ENCODE measurements at places on chromosomes 16 and 17.

DNA sequence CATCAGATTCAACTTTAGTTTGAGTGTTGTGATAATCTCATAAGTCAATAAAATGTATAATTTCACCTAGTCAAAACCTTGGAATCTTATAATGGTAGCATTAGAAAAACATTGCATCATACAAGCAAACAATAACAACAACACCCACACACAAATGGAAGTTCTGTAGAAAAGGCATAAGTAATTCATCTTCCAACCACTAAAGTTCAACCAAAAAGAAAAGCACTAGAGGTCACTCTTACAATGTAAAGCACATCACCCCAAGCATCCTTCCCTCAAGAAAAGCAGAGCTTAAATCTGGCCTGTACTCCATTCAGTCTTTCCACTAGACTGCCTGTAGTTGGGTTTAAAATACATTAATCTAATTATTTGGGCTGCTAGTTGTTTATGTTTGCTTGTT lies 1.8 kb downstream of the CNTNAP4 start:
- no peak for DNase-seq

GRCh38 chr17:76174037-76174436 lies 33.0 kb upstream of the FOXJ1 start:
- no peak for DNase-seq

- DNase-seq: no peak
These were observed 106.6 kb downstream of the N4BP1 start for GRCh38 chr16:48503336-48503735.

DNA sequence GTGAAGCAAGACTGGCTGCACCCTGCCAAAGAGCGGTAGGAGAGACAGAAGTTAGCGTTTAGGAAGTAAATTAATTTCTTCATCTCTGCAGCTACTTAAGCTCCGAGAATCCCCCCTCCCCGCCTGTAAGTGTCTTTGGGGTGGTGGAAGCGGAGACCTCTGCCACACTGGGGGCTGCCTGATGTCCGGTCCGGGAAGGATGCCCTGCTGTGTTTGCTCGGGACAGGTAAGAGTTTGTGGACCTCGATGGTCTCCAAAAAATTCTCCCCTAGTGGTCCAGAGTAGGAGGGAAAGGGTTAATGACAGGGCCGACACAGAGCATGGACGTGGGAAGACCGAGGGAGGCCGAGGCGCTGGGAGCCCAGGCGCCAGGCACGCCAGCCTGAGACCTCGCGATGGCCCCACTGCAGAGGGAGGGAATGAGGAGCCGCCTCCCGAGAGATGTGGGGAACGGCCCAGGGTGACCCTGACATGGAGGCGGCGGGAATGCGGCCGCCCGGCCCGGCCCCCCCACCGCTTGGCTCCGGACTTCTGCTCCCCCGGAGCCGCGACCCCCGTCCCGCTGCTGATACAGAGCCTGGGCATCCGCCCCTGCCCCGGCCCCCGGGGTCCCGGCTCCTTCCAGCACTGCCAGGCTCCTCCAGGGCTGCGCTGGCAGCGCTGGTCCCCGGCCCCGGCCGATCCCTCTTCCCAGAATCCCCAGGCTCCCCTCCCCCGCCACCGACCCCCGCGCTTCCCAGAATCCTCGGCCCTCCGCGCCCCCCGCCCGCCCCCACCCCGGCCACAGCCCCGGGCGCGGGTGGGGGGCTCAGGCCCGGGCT lies 680 bp downstream of the ZNF629 start:
- no peak for DNase-seq

GRCh38 chr17:49521471-49522356 lies 26.6 kb downstream of the NGFR start:
- no peak for DNase-seq

GRCh38 chr16:4261557-4262172 lies 11.2 kb downstream of the TFAP4 start:
- no peak for DNase-seq

DNA sequence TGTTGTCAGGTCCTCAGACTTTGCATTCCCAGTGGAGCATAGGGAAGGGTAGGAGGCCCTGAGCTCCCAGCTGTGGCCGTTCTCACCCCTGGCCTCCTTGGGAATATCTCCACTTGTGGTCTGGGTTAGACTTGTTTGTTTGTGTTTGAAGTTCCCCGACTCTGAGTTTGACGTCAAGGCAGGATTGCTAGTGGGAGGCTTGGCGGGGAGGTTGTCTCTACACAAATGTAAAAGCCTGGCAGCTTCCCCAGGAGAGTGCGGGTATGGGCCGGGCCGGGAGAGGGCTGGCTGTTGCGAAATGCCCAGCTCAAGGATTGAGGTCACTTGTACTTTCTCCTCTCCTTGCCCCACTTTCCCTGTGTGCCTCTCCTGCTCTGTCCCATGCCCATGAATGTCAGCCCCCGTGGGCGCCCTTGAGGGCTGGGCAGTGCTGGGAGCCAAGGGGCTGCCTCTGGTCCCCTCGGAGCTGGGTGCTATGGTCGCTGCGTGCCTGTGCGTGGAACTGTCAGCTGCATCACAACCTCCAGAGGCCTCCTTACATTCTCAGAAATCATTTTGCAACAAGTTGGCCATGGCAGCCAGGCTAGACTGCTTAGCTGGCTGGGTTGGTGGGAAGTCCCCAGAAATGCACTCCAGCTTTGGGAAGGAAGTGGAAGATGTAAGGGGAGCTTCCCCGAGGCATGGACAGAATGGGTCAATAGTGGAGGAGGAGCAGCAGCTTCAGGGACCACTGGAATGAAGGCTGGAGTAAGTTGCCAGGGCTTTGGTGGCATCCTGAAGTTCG lies 84.3 kb downstream of the KSR1 start:
- DNase-seq: no peak

- no peak for DNase-seq
These were observed 211.7 kb downstream of the FTO start for GRCh38 chr16:53915452-53916160.

- DNase-seq: no peak
These were observed 92.6 kb downstream of the CACNG1 start for GRCh38 chr17:67137026-67137370.

GRCh38 chr16:17259751-17260270 lies 210.9 kb downstream of the XYLT1 start:
- no peak for DNase-seq

DNA sequence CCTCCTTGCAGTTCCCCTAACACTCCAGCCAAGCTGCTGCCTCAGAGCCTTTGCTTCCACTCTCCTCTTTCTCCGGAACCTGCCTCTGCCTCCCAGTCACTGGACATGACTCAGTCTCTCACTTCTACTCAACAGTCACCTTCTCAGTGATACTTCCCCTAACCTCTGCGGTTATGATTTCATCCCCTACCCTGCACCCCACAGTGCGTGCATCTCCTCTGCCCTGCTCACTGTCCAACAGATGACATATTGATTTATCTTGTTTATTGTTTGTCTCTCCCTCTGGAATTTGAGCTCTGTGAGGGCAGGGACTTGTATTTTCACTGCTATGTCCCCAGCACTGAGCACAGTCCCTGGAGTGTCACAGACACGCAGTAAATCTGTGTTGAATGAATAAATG lies 100.7 kb downstream of the CYLD start:
- DNase-seq: no peak

- DNase-seq: no peak
These were observed 100.6 kb downstream of the ZNF423 start for GRCh38 chr16:49755313-49755620.

GRCh38 chr17:13869331-13869940 lies 199.9 kb upstream of the COX10 start:
- DNase-seq: no peak

DNA sequence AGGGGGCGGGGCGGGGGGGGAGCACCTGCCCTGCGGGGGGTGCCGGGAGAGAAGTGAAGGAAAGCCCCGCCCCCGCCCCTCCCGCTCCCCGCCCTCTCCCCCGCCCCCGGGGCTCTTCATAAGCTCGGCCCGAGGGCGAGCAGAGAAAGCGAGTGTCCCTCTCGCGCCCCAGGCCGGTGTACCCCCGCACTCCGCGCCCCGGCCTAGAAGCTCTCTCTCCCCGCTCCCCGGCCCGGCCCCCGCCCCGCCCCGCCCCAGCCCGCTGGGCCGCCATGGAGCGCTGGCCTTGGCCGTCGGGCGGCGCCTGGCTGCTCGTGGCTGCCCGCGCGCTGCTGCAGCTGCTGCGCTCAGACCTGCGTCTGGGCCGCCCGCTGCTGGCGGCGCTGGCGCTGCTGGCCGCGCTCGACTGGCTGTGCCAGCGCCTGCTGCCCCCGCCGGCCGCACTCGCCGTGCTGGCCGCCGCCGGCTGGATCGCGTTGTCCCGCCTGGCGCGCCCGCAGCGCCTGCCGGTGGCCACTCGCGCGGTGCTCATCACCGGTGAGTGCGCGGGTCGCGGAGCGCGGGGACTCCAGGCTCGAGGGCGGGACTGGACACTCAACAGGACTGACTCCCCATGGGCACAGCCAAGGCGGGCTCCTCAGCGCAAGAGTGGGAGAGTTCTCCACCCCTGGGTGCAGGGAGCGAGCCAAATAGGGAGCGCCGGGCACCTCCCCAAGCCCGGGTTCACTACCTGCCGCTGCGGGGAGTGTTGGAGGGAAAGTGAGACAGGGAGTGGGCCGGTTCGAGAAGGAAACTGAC lies at the start of gene HSD11B2:
TSS of gene HSD11B2 (plus strand) at position 145 of the 798 bp plus-strand sequence. CDS start at position 273, 128 bp downstream.
- no peak for DNase-seq

DNA sequence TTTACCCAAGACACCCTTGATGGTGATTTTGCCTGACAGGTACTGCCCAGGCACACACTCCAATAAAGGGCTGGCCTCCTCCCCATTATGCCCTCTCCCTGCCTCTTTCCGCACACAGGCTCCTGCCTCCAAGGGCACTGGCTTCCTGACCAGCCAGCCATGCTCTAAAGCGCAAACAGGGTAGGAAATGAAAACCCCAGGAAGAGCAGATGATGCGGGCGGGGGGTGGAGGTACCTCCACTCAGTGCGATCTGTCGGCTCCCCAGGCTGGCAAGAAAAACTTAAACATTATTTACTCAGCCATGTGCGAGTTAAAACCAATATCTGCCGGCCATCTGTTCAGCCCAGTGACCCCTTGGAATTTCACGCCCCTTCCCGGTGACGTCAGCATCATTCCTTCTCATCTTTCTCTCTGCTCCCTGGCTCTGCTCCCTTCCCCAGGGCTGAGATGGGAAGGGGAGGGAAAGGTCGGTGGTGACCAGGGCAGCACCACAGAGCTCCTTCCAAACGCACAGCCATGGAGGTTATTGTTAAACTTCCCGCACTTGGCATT lies 262.5 kb downstream of the CBLN1 start:
- DNase-seq: no peak

DNA sequence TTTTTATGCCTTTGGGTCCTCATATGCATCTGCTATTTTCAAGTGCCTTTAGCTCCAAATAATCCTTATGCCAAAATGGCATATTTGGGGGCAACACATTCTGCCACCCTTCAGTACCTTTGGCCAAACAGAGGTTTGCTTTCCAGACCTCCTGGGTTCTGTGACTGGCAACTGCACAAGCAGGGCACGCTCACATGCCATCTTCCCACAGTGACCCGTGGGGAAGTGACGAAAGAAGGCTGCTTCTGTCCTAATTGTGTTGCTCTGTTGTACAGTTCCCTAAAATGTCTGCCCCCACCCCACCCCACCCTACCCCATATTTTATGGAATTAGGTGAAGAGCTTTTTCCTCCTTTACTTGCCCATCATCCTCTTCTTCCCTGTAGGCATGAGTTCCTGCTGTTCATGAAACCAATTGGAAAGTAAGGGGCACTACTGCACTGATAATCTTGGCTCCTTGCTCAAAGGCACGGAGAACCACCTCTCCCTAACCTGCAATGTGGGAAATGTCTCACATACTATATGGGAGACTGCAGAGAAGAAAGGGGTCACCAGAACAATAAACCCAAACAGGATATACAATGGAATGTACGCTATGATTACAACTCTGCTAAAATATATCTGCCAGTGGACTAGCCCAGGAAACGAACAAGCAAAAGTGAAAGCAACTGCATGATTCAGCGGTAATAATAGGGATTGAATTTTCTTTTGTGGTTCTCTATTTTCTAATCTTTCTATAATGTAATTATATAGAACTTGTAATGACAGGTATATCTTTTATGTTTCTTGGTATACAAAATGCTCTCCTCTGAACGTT lies 3.3 kb upstream of the SLFN12L start:
- DNase-seq: no peak

DNA sequence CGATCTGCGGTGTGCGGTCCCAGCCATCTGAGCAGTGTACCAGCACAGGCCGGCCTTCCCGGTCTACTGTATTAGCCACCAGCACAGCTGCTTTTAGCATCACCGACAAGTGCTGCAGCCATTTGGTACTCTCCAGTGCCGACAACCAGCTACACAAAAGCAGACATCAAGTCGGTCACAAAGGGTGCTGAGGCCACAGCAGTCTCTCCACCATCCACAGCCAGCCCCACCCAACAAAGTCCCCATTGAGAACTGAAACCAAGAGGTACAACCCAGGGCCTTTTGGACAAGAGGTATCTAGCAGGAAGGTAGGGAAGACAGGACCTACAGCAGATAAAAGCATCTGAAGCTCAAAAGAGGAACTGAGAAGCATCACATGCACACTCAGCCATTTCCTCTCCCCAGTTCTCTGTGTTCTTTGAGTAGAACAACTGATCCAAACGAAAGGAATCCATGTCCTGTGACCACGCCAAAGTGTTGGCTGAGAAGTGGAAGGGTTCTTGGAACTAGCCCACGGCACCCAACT lies 9.5 kb downstream of the MTMR4 start:
- no peak for DNase-seq

- DNase-seq: no peak
These were observed 10.9 kb downstream of the JPT2 start for GRCh38 chr16:1688807-1689560.

- no peak for DNase-seq
These were observed 12.5 kb downstream of the SLC22A31 start for GRCh38 chr16:89187770-89188392.

DNA sequence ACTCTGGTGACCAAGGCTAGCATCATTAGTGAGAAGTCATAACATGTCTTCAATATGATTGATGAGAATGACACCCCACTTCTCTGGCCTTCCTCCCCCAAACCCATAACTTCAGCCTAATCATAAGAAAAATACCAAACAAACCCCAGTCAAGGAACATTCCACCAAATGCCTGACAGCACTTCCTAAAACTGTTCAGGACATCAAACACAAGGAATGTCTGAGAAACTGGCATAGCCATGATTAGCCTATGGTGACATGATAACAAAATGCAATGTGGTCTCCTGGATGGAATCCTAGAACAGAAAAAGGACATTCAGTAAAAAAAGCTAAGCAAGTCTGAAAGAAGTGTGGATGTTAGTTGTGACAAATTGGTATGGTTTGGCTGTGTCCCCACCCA lies 24.7 kb upstream of the TBX4 start:
- DNase-seq: no peak

- DNase-seq: no peak
These were observed 37.8 kb upstream of the MYOCD start for GRCh38 chr17:12627781-12628451.

DNA sequence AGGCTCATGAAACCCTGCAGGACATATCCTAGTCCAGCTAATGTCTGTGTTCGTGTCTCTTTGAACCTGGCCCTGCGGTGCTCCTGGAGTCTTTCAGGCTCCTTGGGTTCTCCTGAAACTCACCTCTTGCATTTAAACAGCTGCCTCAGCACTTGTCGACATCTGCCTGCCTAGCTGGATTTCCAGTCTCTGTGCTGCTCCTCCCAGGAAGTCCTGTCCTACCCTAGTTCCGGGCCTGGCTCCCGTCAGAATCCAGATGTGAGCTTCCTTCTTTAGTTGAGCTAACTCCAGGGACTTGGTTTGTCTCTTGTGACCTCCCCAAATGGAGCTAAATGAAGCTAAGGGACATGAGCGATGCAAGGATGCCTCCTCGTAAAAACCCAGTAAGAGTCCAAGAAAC lies 155.2 kb upstream of the PIRT start:
- DNase-seq: no peak

- DNase-seq: no peak
These were observed 610 bp downstream of the C16orf74 start for GRCh38 chr16:85750146-85750826.
